ENCODE measurements at places on chromosomes 2 and 18.

- no peak for DNase-seq
Measured at GRCh38 chr2:5982903-5983265, 290.7 kb downstream of the SOX11 start.

DNA sequence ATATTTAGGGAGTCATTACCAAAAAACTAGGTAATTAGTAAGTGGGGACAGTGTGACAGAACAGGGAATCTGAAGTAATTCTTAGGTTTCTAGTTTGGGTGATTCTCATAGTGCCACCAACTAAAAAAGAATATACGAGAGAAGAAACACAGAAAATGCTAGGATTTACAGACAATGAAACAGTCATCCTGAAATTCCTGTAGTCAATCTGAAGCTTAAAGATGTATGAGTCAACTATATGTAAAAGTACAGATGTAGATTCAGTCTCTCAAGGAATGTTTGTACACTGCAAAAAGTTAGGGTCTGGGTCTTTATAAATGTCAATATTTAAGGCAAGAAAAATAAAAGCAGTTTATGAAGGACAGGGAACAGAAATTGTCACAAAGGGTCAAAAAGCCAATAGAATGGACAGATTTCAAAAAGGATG, 107.0 kb downstream of the STRN start:
- no peak for DNase-seq

DNA sequence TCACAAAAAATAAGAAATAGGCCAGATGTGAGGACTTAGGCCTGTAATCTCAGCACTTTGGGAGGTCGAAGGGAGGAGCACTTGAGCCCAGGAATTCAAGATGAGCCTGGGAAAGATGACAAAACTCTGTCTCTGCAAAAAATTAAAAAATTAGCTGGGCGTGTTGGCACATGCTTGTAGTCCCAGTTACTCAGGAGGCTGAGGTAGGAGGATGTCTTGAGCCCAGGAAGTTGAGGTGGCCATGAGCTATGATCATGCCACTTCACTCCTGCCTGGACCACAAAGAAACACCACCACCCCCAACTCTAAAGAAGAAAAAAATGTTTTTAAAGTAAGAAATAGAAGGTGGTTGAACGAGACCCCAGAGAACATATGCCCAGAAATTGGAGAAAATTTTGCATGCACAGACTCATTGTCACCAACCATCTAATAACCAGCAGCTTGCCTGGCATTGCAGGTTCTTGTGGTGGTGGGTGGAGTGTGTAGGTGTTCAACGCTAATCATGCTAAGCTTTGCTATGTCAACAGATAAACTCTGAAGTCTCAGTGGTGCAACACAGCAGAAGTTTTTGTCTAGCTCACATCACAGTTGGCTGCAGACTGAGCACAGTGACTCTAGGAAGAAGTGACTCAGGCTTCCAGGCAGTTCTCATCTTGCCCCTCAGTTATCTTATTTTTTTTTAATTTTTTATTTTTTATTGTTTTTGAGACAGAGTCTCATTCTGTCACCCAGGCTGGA, 18.6 kb downstream of the ARL4C start:
- no peak for DNase-seq

DNA sequence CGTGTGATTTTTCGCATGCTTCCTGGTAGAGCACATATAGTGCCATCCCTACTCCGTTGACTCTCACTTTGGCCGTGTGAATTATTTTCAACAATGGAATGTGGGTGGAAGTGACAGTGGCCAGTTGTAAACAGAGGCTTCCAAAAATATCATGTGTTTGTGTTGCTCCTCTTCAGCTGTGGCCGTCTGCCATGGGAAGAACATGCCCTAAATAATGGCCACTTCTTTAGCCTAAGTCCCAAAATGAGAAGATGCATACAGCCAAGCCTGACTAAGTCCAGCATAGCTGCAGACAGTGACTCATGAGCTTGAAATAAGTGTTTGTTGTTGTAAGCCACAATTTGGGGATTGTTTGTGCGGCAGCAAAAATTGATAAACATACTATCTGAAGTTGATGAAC, 8.9 kb upstream of the GALNT1 start:
- DNase-seq, result no peak

DNA sequence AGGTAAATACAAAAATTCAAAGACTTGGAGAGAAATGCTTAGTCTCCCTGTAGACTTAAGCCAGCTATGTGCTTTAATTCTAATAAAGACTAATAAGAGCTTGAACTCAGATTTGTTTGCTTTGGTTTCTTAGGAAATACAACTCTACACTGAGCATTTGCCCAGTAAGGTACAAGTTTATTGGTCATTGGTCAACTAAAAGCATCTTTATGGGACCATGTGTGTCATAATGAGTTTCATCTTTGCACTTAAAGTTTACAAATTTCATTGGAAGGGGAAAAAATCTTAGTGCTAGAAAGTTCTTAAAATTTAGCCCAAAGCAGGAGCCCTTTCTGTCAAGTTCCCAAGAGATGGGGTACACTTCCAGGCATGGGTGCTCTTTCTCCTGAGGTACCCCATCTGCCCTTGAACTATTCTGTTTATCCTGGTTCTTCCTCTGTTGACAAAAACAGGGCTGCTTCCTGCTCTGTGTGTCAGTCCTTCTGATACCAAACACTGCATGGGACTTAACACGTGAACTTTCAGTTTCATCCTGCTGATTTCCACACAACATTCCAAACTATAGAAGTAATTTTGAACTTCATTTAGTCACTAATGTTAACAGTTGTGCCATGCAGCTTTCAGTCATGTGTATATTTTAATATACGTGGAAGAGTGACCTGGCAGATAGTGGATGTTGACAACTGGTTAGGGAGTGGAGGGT, 200.2 kb downstream of the TPGS2 start:
- DNase-seq, result no peak

DNA sequence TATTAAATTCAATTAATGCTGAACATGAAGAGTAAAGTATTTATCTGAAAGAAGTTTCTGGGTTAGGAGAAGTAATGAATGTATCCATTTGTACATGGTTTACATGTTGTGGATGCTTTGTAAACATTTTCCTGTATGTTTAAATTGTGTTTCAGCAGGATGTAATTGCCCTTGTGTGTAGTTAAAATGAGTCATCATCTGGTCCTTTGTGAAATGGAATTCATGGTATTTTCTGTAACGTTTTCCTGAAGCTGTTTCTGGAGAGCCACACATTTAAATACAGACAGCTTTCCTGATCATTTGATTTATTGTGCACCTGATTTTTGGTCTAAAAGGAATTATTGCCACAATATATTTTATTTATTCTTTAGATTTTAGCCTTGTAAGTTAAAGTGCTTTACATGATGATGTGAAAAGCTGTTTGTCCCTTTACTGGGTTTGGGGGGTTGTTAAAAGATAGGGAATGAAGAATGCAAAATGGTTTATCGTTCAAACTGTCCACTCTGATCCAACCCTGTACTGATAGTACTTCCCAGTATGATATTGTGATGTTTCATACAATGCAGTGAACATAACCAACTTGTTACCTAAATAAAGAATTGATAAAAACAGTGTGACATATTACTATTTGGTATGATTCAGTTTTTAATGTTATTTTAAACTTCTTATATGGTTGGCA, 41.7 kb upstream of the SLC3A1 start:
- DNase-seq, result no peak

- peak; percentile 12 for DNase-seq
Measured at GRCh38 chr2:112881217-112881985, 29.6 kb upstream of the IL37 start.

DNA sequence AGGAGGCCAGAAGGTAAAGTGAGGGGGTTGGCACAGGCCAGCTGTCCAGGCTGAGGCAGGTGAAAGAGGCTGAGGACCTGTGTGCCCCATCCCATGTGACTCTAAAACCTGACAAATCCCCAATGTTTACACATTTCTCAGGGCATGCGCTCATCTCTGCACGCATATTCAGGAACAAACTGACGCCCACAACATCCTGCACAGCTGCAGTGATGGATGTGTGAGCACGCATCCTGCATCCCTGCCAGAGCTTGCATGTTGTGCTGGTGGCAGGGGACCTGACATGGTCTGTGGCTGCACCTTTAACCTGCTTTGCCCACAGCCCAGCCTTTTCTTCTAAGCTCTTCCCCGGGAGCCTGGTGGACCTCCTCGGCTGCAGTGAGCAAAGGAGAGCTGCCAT, 83.1 kb downstream of the FBXO15 start:
- DNase-seq, result no peak

GRCh38 chr18:48634975-48635374, 96.1 kb downstream of the CTIF start:
- no peak for DNase-seq

- no peak for DNase-seq
Measured at GRCh38 chr2:25044990-25045389, 3.1 kb downstream of the EFR3B start.

- DNase-seq, result peak; percentile 48
Measured at GRCh38 chr2:37414470-37414949, 70.1 kb downstream of the QPCT start.

- DNase-seq, result no peak
Measured at GRCh38 chr2:140639628-140640027, 1491.2 kb downstream of the LRP1B start.

DNA sequence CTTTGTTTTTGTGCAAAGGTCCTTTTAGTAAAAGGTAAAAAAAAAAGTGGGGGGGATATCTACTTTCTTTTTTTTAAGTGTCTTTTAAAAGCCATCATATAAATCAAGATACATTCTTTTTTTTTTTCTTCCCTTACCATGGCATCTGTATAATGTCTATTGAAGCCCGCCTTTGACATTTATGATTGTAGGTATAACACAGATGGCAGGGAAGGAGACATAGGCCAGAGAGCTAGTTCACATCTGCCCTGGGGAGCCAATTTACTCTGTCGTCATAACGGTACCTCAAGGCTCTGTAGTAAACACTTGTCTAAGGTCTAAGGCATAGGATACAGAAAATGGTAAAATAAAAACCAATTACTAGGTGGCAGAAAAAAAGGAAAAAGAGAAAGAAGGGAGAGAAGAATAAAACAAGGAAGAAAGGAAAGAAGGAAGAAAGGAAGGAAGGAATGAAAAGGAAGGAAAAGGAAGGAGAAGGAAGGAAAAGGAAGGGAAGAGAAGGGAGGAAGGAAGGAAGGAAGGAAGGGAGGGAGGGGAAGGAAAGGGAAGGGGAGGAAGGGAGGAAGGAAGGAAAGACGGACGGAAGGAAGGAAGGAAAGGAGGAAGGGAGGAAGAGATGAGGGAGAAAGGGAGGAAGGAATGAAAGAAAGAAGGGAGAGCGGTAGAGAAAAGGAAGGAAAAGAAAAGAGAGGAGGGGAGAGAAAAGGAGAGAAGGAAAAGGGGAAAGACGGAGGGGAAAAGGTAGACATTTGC, 343.5 kb downstream of the RBM43 start:
- no peak for DNase-seq

- DNase-seq, result no peak
Measured at GRCh38 chr18:78927156-78927555, 52.5 kb upstream of the SALL3 start.

GRCh38 chr2:151827564-151828142, 568 bp downstream of the ARL5A start:
- DNase-seq, result peak; percentile 53

DNA sequence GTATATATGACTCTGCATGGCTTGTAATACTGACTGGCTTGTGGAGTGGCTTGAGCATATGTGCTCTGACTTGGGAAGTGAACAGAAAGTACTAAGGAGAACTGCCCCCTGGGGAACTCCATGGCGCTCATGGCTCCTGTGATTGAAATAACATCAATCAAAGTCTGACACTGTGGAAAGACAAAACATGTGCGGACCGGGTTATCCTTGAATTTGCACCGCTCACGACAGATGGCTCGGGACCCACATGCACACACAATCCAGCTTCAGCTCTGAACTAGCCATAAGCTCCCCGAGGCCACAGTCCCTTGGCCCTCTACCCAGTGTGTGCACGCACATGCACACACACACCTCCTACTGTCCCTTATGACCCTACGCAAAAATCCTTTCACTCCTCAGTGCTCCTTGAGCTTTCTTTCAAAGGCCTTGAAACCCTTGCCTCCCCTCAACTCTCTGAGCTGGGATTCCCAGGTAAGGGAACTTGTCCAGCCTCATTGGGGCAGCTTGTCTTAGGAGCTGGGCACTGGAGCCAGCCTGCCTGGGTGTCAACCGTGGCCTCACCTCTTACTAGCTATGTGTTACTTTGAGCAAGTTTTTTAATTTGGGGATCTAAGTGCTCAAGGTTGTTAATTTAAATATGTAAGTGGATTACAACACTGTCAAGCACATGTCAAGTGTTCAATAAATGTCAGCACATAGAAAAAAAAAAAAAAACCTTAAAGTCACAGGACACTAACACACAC, 43.6 kb downstream of the MRPS5 start:
- DNase-seq, result no peak

GRCh38 chr2:177398791-177399190, 6.2 kb downstream of the AGPS start:
- DNase-seq, result no peak

- peak; percentile 56 for DNase-seq
Measured at GRCh38 chr18:28152354-28152753, 24.6 kb downstream of the CDH2 start.

GRCh38 chr2:232308986-232309385, 69.6 kb upstream of the ALPP start:
- DNase-seq, result no peak

DNA sequence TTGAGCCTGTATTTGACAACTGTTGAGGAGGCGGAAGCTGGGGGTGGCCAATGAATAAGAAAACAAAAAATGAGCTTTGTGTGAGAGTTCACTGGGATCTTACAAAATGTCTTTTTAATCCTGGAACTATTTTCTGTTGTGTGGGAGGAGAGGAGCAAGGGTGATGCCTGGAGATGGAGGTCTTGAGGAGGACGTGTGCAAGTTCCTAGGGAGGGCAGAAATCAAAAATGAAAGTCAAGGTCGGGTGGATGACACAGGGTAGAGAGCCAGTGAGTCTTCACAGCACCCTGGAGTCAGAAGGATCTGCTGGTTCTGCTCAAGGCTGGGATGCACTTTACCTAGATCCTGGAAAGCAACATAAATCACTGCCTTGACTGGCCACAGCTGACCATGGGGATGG, 180.3 kb upstream of the PKDCC start:
- no peak for DNase-seq

DNA sequence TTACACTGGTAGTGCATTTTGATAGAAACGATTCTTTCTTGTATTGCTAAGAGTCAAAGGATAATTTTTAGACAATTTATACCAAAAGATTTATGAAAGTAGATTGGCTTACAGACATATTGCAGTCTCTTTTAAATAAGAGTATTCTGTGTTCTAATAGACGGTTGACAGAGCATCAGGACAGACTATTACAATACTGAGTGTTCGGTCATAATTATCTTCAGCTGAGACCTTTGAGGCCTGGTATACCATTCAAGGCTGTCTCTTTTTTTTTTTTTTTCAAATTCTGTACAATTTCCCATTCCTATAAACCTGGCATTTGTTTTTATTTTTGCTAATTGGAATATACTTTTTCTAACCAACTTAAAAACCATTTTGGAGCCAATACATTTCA, 140.6 kb upstream of the NOSTRIN start:
- no peak for DNase-seq

All from midbrain (tissue), 1 donor.